ENCODE measurements at places on chromosomes 6 and 20. TPM values are rescaled to one million over a fixed set of nuclear protein-coding genes. Genes with fewer than 3 reads are reported as not detected.

GRCh38 chr20:15706719-15707118 lies 866.5 kb downstream of the KIF16B start:
- H3K27ac ChIP-seq, result no peak overlapping the region
- H3K27me3 ChIP-seq, result no peaks in the 10 kb centered on the region
- no peaks in the 10 kb centered on the region for H3K4me1 ChIP-seq
- no peaks in the 10 kb centered on the region for H3K36me3 ChIP-seq

Gene NTSR1
- total RNA-seq, result not detected

GRCh38 chr6:144613859-144614258 lies 328.7 kb downstream of the UTRN start:
- H3K36me3 ChIP-seq, result no peaks in the 10 kb centered on the region
- DNase-seq, result no peak
- H3K27me3 ChIP-seq, result no peaks in the 10 kb centered on the region

- no peak for DNase-seq
- no peak overlapping the region for H3K27ac ChIP-seq
- no peaks in the 10 kb centered on the region for H3K4me1 ChIP-seq
Measured at GRCh38 chr6:146422789-146423375, 120.8 kb upstream of the RAB32 start.

Gene MOG
- total RNA-seq, result not detected

- H3K36me3 ChIP-seq, result no peaks in the 10 kb centered on the region
- no peaks in the 10 kb centered on the region for H3K4me1 ChIP-seq
- no peak for DNase-seq
- H3K27ac ChIP-seq, result no peak overlapping the region
- H3K4me3 ChIP-seq, result no peak overlapping the region
Measured at GRCh38 chr6:56913285-56914074, 41.4 kb upstream of the BEND6 start.

- no peak for DNase-seq
- H3K36me3 ChIP-seq, result no peaks in the 10 kb centered on the region
- no peaks in the 10 kb centered on the region for H3K27me3 ChIP-seq
- H3K4me3 ChIP-seq, result no peak overlapping the region
Measured at GRCh38 chr6:146583966-146584365, 14.8 kb upstream of the ADGB start.

DNA sequence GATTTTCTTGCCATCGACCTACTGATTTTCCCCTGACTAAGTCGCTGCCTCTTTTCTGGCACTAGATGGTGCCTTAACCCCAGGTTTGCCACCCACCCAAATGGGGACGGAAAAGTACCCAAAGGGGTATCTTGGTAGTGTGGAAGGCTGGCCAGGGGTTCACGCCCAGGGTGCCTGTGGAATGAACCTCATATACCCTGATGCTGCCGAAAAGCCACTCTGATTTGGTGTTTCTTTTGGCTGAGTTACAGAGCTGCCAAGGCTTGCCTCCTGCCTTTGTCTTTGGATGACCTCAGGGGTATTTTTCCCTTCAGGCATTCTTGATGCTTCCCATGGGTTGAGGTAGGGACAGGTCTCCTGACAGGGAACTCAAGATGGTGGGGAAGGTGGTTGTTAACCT lies 78.1 kb downstream of the MAP3K7 start:
- H3K4me1 ChIP-seq, result no peaks in the 10 kb centered on the region
- no peak for DNase-seq
- H3K27ac ChIP-seq, result no peak overlapping the region
- no peaks in the 10 kb centered on the region for H3K36me3 ChIP-seq

Gene TBXT
- total RNA-seq, result not detected

GRCh38 chr6:105851113-105851580 lies 235.0 kb upstream of the PRDM1 start:
- H3K4me1 ChIP-seq, result no peaks in the 10 kb centered on the region
- no peaks in the 10 kb centered on the region for H3K27me3 ChIP-seq
- no peaks in the 10 kb centered on the region for H3K36me3 ChIP-seq
- no peak overlapping the region for H3K27ac ChIP-seq
- no peak for DNase-seq
- no peak overlapping the region for H3K4me3 ChIP-seq

Gene LY6G6C
- not detected for total RNA-seq

GRCh38 chr6:52597738-52598122 lies 20.9 kb upstream of the TRAM2 start:
- no peak overlapping the region for H3K27ac ChIP-seq
- no peaks in the 10 kb centered on the region for H3K4me1 ChIP-seq
- no peak overlapping the region for H3K4me3 ChIP-seq
- no peak for DNase-seq
- H3K27me3 ChIP-seq, result no peaks in the 10 kb centered on the region

GRCh38 chr6:107658920-107659865 lies 164.9 kb downstream of the SCML4 start:
- H3K4me1 ChIP-seq, result peaks cover 24% of the 10 kb centered on the region
- H3K4me3 ChIP-seq, result no peak overlapping the region
- H3K36me3 ChIP-seq, result no peaks in the 10 kb centered on the region
- no peak overlapping the region for H3K27ac ChIP-seq
- DNase-seq, result no peak

DNA sequence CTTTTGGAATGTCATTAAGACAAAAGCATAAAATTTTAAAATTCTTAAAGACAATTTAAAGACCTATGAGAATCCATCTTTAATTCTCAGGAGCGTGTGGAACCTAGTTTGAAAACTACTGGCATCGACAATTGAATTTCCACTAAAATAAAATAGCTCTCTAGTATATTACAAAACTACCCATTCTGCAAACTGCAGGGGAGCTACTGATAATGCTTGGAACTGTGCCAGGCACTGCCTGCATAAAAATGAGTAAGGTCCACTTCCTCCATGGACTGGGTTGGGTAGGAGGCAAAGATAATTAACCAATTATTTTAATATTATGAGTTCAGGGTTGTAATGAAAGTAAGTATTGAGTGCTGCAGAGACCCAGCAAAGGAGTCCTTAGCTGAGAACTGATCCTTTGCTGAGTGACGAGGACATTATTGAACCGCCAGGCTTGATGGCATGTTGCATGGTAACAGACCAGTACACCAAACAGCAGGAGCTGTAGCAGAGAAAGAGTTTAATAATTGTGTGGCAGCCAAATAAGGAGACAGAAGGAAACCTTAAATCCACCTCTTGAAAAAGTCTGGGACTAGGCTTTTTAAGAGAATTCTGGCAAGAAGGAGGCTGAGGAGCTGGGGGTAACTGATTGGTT lies 261.3 kb downstream of the ESR1 start:
- no peak for DNase-seq
- H3K4me3 ChIP-seq, result no peak overlapping the region
- no peaks in the 10 kb centered on the region for H3K36me3 ChIP-seq

DNA sequence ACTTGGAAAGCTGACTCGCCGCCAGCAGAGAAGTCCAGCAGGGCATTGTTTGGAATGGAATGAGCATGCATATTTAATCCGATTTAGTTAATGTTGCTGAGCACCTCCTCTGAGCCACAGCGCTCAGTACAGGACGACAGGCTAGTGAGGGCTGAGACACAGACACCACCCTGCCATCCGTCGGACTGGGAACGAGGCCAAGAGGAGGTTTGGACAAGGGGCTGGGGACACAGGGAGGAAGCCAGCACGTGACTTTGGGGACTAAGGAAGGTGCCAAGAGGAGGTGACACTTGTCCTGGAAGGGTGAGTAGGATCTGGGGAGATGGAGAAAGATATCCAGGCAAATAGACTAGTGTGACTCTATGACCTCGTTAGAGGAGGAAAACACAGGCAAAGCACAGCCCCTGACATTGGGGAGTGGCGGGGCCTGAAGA lies 152.5 kb upstream of the ECI2 start:
- no peaks in the 10 kb centered on the region for H3K4me1 ChIP-seq
- no peak for DNase-seq
- H3K4me3 ChIP-seq, result no peak overlapping the region
- no peaks in the 10 kb centered on the region for H3K36me3 ChIP-seq
- no peaks in the 10 kb centered on the region for H3K27me3 ChIP-seq

DNA sequence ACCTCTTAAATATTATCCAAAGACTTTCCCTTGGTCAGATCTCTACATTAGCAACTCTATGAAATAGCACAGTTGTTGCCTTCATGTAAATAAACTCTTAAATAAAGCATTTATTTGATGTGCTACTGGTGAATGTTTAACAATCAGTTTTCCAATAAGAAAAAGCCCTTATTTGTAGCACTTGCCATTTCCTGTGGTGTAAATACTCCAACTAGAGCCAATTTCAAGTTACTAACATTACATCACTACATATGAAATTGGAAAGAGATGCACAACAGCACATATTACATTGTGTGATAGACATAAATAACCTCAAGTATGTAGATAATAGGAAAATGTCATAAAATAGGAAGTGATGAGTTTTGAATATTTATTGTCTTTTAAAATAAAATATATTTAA lies 5.0 kb upstream of the MYB start:
- no peak for DNase-seq
- no peaks in the 10 kb centered on the region for H3K27me3 ChIP-seq
- peaks cover 10% of the 10 kb centered on the region for H3K4me1 ChIP-seq
- no peak overlapping the region for H3K27ac ChIP-seq
- no peaks in the 10 kb centered on the region for H3K36me3 ChIP-seq

Gene ALDH5A1
- total RNA-seq, result 13.2 TPM

DNA sequence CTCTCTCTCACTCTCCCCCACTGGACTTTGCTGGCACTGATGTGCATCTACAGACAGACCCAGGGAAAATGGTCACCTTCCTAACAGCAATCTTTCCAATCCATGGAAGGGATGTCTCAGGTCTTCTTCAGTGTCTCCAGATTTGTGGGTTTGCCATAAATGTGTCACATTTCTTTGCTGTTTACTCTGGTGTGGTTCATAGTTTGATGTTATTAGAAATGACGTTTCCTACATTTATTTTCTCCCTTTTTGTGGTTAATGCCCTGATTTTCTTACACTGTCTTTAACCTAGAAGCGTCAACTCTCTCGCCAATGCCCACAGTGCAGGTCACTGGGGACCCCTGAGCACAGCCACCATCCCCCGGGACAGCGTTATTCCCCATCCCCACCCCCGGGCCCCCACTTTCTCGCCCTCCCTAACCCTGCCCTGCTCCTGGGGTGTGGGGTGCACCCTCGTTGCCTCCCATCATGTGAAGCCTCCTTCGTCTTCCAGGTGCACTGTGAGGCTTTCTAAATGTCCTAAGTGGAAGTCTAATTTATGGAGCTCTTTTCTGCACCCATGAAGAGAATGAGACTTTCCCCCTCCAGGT lies 86.5 kb downstream of the YTHDF1 start:
- no peaks in the 10 kb centered on the region for H3K27me3 ChIP-seq
- H3K27ac ChIP-seq, result no peak overlapping the region
- no peaks in the 10 kb centered on the region for H3K4me1 ChIP-seq
- DNase-seq, result peak; percentile 30
- H3K4me3 ChIP-seq, result no peak overlapping the region

Gene ZNF311
- 0.66 TPM for total RNA-seq

Gene SRMS
- not detected for total RNA-seq
